ENCODE measurements at places on chromosomes 12 and 14.

DNA sequence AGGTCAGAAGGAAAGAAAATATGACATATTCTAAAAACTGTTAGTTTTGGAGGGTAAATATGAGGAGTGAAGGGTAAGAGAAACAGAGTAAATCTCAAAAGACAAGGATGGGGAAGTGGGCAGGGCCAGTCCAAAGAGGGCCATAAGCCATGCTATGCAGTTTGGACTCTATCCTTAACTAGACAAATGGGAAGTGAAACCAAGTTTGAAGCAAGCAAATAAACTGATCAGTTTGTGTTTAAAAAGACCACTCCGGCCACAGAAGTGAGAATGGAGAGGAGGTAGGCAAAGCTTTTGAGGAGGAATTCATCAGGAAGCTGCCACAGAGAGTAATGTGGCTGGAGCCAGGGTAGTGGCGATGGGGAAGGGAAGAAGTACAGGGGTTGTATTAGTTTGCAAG is 37.5 kb upstream of the DAAM1 start:
- DNase-seq = no peak

GRCh38 chr14:30803185-30803584 is 71.2 kb upstream of the COCH start:
- DNase-seq = no peak

GRCh38 chr14:37903343-37904191 is 304.1 kb upstream of the SSTR1 start:
- DNase-seq = peak; percentile 25

GRCh38 chr12:121741743-121742142 is 29.2 kb downstream of the TMEM120B start:
- no peak for DNase-seq

DNA sequence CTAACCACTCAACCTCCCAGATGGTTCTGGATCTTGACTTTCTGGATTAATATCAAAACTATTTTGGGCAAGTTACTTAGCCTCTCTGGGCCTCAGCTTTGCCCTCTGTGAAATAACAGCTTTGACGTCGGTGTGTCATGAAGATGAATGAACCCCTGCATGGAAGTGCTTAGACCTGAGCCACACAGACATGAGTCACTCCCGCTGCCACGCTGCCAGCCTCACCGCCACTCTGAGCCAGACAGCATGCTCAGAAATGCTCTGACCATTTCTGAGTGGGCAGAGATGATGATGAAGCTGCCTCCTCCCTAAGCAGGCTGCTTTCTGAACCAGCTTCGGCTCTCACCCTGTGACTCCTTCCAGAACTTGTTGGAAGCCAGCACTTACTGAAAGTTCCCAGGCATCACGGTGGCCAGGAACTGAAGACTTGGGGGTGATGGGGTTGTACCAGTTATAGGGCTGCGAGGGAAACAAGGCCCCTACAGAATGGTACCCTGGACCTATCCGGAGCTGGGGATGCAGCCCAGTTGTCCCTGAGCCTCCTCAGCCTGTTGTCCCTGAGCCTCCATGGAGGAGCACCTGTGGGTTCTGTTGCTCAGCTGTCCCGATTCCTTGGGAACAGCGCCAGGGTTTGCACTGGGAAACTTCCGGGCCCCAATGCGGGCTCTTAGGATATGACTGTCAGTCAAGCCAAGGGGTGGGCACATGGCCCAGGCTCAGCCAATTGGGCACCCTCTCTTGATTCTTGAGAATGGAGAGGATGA is 2.0 kb upstream of the CCDC197 start:
- DNase-seq = no peak

GRCh38 chr12:44780221-44780790 is 95.8 kb downstream of the NELL2 start:
- DNase-seq = no peak

GRCh38 chr12:111213561-111213960 is 155.3 kb downstream of the PHETA1 start:
- DNase-seq = no peak

- DNase-seq = no peak
These were observed 38.3 kb upstream of the LTA4H start for GRCh38 chr12:96073346-96074330.

DNA sequence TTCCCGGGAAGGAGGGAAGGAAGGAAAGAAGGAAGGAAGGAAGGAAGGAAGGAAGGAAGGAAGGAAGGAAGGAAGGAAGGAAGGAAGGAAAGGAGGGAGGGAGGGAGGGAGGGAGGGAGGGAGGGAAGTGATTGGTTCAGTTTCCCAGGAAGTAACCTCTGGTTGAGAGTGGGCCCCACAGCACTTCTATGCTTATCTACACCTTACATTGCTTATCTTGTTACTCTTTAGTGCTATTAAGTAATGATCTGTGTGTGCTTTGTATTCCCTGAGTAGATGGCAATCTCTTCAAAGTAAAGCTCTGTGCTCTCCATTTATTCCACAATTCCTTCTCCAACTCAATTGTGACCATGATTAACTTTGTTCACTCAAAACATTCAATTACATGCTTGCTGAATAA is 74.6 kb downstream of the SLC38A4 start:
- DNase-seq = no peak

DNA sequence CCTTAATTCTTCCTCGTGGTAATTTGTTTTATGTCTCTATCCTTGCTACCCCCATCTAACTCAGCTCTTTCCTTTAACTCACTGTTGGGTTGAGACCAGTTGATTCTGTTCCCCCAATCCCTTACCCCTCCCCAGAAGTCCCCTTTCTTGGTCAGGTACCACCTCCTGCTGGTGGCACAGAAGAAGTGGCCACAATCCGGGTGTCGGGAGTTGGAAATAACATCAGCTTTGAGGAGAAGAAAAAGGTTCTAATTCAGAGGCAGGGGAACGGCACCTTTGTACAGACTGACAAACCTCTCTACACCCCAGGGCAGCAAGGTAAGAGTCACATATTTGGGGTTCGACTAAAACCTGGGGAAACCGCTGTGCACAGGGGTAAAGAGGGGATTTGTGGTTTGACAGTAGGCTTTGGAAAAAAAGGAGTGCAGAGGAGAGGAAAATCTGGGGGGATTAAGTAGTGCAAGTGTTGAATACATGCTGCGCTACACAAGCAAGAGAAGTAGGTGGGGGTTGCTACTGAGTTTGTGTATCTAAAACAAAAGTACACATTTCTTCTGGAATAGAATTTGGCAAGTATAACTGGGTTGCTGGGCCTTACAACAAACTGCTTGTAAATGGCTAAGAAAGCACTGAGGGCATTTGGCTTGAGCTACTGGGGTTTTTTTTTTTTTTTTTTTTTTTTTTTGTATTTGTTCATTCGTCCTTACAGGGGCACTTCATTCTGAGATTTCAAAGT is 1.3 kb downstream of the A2ML1 start:
- DNase-seq = no peak
